ENCODE measurements at places on chromosomes 2 and 18.
A peak's percentile ranks its signal among the peaks of the same experiment; 100 is the strongest.

DNA sequence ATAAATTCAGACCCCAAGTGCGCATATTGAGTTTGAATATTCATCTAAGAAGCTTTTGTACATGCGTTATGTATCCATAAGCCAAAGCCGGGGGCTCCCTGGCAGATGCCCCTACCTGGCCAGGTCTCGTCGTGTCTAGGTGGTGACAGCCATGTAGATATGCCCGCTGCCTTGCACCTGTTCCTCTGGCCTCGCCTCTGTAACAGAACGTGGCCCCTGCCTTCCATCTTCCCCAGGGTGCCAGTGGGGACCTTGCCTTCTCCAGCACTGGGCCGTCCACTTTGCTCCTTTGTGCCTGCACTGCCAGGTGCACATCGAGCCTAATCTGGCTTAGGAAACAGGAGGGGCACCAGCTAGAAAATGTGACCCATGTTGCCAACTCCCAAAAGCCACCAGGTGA is 198.2 kb downstream of the AGAP1 start:
- DNase-seq: no peak
- H3K36me3 ChIP-seq: no peaks in the 10 kb centered on the region
- no peaks in the 10 kb centered on the region for H3K4me1 ChIP-seq
- H3K27me3 ChIP-seq: peaks cover 14% of the 10 kb centered on the region

DNA sequence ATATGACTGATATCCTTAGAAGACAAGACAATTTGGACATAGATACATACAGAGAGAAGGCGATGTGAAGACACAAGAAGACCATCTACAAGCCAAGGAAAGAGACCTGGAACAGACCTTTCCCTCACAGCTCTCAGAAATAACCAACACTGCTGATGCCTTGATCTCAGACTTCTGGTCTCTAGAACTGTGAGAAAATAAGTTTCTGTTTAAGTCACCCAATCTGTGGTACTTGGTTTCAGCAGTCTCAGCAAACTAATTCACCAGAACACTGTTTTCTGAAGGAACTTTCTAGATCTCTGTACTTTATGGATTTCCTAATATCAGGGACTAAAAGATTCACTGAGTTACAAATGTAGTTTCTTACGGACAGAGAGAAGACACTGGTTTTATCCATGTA is 58.8 kb downstream of the NAB1 start:
- H3K36me3 ChIP-seq: no peaks in the 10 kb centered on the region
- no peaks in the 10 kb centered on the region for H3K4me1 ChIP-seq
- no peaks in the 10 kb centered on the region for H3K27me3 ChIP-seq
- H3K27ac ChIP-seq: no peak overlapping the region
- no peak for DNase-seq

GRCh38 chr2:198203336-198204069 is 399.1 kb downstream of the PLCL1 start:
- DNase-seq: no peak
- H3K4me1 ChIP-seq: no peaks in the 10 kb centered on the region
- no peak overlapping the region for H3K27ac ChIP-seq
- H3K4me3 ChIP-seq: no peak overlapping the region

- H3K4me3 ChIP-seq: no peak overlapping the region
- H3K36me3 ChIP-seq: no peaks in the 10 kb centered on the region
- H3K27me3 ChIP-seq: peaks cover 55% of the 10 kb centered on the region
Observed at GRCh38 chr2:237872178-237872887, 12.9 kb downstream of the RAMP1 start.

GRCh38 chr2:3034856-3035255 is 342.8 kb downstream of the EIPR1 start:
- H3K27me3 ChIP-seq: peaks cover 19% of the 10 kb centered on the region
- no peak for DNase-seq
- H3K36me3 ChIP-seq: no peaks in the 10 kb centered on the region
- no peaks in the 10 kb centered on the region for H3K4me1 ChIP-seq

DNA sequence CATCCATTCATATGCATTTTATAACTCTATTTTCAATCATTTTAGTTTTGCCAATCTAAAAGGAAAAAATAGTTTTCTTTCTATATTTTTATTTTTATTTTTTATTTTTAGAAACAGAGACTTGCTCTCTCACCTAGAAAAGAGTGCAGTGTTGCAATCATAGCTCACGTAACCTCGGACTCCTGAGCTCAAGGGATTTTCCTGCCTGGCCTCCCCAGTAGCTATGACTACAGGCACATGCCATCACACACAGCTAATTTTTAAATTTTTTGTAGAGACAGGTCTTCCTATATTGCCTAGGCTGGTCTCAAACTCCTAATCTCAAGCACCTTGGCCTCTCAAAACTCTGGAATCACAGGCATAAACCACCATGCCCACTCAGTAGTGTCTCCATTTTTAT is 125.5 kb upstream of the XIRP2 start:
- no peaks in the 10 kb centered on the region for H3K36me3 ChIP-seq
- no peak overlapping the region for H3K27ac ChIP-seq
- DNase-seq: no peak
- no peaks in the 10 kb centered on the region for H3K27me3 ChIP-seq
- no peak overlapping the region for H3K4me3 ChIP-seq
- H3K4me1 ChIP-seq: no peaks in the 10 kb centered on the region

DNA sequence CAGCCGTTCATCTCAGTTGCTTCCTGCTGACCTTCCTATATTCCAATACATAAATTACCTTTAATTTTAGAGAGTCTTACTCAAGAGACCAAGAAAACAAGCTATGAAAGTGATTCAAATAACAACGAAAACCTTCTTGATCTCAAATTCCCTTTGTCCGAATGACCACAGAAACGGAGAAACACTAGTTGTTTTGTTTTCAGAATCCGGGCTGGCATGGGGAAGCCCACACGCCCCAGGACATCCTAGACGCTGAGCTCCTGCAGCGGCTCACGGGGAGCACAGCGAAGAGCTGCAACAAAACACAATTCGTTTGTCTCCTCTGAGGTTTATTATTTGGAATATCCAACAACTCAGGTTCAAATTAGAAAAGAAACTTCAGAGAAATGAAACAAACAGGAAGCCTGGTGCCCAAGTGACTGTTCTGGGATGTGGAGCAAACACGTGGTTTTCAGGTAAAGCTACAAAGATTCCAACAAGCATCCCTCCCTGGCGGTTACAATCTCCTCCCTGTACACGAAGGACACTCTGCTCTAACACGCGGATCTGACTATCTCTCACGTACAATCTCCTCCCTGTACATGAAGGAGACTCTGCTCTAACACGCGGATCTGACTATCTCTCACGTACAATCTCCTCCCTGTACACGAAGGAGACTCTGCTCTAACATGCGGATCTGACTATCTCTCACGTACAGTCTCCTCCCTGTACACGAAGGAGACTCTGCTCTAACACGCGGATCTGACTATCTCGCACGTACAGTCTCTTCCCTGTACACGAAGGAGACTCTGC is 237.5 kb downstream of the TWIST2 start:
- no peaks in the 10 kb centered on the region for H3K27me3 ChIP-seq
- H3K4me1 ChIP-seq: no peaks in the 10 kb centered on the region
- H3K4me3 ChIP-seq: no peak overlapping the region
- peak overlapping the region; percentile 39 for H3K27ac ChIP-seq

DNA sequence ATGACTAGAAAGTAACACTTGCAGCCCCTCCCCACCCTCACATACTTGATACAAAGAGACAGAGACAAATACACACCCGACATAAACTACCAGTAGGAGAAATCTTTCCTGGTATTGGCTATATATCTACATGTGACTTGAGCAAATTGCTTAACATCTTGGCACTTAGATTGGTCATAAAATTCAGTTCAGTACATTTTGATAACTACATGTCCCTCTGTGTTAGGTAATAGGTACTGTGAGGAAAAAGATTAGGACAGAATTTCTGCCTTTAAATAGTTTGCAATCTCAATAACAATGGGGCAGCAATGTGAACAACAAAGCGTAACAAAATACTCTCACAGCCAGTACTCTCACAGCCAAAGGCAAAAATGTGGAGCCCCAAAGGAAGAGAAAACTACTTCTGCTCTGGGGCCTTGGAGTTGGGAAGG is 670.0 kb upstream of the ACVR2A start:
- H3K27me3 ChIP-seq: no peaks in the 10 kb centered on the region
- no peaks in the 10 kb centered on the region for H3K36me3 ChIP-seq
- no peak for DNase-seq
- no peak overlapping the region for H3K4me3 ChIP-seq
- no peak overlapping the region for H3K27ac ChIP-seq

DNA sequence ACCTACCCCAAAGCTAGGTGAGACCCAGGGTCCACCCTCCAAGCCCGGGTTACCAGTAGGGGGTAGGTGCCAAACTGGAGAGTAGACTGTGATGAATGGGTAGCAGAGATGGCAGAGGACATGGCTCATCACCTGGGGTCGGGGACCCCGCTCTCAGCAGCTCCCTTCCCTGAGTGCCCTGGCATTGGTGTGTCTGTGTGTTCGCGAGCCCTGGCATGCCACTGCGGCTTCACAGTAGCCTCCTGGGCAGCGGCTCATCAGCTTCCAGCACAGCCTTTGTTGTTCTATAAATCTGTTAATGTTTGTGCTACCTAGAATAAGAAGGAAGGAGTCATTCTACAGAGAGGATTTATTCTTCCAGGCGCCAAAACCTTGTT is 62.6 kb upstream of the ALPP start:
- H3K36me3 ChIP-seq: peaks cover 11% of the 10 kb centered on the region
- peaks cover 31% of the 10 kb centered on the region for H3K4me1 ChIP-seq
- H3K27me3 ChIP-seq: no peaks in the 10 kb centered on the region
- no peak for DNase-seq

DNA sequence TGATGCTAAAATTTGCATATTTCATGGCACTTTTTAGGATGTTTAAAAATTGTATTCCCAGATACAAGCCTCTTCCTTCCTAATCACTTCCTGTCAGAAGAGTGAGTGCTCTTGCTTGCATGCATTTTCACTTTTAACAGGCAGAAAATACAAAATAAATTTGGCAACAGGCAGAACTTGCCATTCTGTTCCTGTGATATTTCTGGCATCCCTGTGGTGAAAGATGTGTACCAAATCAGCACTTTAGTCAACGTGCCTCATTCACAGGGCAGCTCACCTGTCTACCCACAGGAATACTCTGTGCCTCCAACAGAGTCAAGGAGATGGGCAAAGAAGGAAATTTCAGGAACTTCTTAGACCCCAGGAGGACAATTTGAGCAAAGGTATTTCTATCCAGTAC is 360.9 kb downstream of the AKAIN1 start:
- H3K4me3 ChIP-seq: no peak overlapping the region
- no peak overlapping the region for H3K27ac ChIP-seq
- no peak for DNase-seq
- no peaks in the 10 kb centered on the region for H3K27me3 ChIP-seq
- no peaks in the 10 kb centered on the region for H3K36me3 ChIP-seq

DNA sequence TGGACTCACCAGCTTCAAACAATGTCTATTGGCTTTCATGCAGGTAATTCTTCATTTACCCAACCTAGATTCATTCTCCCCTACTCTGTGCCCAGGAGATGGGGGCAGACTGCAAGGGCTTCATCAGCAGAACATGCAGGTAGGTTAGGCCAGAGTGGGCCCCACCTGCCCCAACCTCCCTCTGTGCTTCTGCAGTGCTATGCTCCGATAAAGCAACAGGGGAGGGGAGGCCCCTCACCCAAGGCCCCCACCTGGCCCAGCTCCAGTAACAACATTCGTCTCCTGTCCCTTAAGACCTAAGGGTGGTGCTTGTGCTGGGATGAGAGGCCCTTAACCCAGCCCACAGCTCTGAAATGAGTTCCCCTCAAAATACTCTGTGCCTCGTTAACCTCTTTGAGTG is 16.7 kb upstream of the GYPC start:
- no peak overlapping the region for H3K4me3 ChIP-seq
- peaks cover 11% of the 10 kb centered on the region for H3K27me3 ChIP-seq
- peaks cover 17% of the 10 kb centered on the region for H3K4me1 ChIP-seq
- no peak overlapping the region for H3K27ac ChIP-seq

DNA sequence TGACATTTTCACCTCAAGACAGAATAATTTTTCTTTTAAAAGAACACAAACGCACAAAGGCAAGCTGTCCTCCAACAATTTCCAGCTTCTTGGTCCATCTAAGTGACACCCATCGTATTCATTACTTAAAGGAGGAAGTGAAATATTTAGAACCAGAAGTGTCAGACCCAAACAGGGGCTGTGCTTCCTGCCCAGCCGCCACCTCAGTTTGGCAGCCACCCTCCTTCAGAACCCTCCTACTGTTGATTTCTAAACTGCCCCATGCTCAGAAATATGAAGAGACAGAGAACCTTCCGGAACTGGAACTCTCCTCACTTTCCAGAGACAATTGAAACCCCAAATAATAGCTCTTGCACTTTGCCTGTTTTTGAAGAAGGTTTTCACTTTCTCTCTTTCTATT is 734.8 kb upstream of the SALL3 start:
- H3K27me3 ChIP-seq: no peaks in the 10 kb centered on the region
- H3K4me1 ChIP-seq: no peaks in the 10 kb centered on the region
- no peak overlapping the region for H3K27ac ChIP-seq
- no peaks in the 10 kb centered on the region for H3K36me3 ChIP-seq
- DNase-seq: no peak

DNA sequence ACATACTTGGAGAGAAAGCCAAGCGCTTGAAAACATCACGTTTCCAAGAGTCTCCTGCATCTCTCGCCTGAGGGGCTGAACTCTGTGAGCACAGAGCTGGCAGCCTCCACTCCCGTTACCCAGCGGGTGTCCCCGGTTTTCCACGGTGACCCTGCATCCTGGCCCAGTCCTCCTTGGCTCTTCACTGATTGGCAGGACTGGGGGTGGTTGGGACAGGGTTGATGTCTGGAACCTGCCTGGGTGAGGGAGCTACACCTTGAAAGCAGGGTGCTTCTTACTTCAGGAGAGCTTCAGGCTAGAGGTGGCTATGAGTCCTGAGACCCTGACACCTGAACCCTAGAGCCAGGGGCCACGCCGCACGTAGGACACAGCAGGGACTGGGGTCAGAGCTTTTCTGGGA is 234.1 kb downstream of the DYSF start:
- no peak for DNase-seq
- H3K27ac ChIP-seq: no peak overlapping the region
- H3K4me1 ChIP-seq: no peaks in the 10 kb centered on the region
- H3K27me3 ChIP-seq: peaks cover 11% of the 10 kb centered on the region
- no peak overlapping the region for H3K4me3 ChIP-seq
- no peaks in the 10 kb centered on the region for H3K36me3 ChIP-seq

DNA sequence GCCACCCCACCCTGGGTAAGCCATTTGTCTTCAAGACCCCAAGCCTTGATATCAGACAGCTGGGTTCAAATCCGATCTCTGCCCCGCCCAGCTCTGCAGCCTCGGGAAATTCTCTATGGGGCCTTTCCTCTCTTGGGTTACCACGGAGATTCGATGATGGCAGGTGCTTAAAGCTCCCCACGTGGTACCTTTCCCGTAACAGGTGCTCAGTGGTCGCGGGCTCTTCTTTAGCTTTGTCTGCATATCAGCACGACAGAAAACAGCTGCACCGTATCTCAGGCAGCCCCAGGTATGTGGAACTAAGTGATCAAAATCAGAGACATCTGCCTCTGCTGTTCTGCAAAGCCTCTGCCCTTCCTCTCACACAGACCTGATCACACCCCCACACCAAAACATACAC is 37.4 kb downstream of the TTC32 start:
- no peak for DNase-seq
- no peak overlapping the region for H3K27ac ChIP-seq
- peaks cover 28% of the 10 kb centered on the region for H3K27me3 ChIP-seq
- peaks cover 26% of the 10 kb centered on the region for H3K4me1 ChIP-seq
- H3K4me3 ChIP-seq: no peak overlapping the region

All from naive B cell (primary cell).